EH (cell line): ENCODE measurements at places on chromosomes 3 and 15.

DNA sequence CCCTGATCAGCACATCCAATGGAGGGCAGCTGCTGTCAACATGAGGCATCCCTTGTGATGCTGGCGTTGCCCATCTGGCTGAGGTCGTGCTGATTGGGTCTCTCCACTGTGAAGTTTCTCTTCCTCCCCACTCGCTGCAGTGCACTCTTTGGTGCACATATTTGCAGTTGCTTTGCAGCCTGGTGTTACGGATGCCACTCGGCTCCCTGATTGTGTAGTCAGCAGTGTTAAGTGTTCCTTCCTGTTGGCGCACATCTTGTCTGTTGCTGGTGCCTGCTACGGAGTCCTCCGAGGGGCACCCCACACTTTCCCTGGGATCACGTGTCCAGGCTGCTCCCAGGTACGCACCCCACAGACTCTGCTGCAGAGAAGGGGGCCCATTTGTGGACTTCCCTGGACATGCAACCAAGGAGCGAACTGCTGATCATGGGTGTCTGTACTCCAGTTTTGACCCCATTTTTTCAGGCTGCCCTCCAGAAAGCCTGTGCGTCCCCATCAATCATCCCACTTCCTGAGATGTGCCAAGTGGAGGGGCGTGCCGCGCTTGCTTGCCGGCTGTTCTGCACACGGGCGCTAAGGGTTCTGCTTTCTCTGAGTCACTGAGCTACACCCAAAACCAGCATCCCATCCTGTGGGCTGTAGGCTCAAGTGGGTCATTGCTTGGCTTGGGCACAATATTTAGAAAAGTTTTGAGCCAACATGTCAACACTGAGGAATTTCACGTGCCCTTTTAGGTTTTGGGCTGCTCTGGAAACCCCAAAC lies 98.6 kb downstream of the FBLN2 start:
- peak; percentile 45 for DNase-seq

DNA sequence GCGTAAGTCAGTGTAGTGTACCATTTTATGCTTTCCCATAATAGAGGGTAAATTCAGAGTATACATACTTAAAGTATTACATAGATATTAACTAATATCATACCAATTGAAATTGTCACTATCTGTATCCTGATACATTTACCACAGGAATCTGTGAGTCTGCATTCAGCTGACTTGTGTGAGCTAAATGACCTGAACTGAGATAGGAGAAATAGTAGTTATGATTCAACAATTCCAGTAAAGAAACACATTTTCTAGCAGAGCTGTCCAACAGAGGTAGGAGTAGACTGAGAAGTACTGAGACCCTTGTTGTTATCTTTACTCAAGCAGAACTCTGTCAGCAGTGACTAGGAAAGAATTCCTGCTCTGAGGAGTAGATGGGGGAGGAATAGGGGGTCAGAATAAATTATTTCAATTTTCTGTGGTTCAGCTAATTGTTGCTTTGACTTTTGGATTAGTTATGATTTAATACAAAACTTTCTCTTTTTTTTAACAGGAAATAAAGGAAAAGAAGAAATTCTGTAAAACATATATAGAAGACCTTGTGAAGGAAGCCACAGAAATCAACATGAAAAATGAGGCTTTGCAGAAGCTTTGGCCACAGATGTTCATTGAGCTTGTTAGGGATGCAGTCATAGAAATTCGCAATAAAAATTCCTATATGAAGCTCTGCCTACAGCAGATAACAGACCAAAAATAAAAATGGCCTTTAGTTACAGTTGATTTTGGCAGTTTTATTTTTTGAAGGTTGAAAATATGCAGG lies 66.2 kb upstream of the THSD4 start:
- DNase-seq: peak; percentile 95

DNA sequence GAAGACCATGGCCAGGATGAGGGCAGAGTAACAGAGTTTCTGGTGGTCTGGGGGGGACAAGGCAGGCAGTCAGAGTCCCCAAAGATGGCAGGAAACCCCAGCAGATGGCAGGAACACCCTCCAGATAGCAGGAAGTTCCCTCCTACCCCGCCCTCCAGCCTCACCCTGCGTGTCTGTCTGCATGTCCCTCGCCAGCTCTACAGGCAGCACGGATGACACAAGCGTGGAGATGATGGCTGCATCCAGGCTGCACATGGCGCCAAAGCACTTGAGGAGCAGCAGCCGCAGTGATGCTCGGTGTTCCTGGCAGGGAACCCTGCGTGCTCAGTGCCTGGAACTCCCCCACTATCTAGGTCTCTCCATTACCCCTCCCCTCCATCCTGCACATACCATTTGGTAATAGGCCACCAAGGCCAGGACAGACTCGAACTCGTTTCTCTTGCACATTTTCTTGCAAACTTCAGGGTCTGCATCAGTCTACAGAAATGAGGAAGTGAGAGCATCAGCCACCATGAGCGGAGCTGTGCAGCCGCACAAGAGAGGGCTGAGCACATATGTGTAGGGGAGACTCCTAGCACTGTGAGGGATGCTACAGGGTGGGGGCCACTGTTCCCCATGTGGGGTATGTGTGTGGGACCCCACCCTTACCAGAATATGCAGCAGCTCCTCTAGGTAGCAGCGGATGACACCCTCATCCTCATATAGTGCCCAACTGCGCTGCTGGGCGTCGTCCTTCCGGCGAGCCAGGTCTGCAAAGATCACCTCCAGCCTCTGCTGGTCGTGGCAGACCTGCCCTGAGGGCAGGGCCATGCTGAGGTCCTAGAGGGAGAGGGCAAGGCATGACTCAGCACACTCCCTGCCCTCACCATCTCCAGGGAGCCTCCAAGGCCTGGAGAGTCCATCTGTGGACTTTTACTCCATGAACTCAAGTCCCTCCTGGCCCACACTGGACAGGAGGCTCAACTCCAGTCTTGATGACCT lies 6.0 kb downstream of the NCKIPSD start:
- DNase-seq: no peak

GRCh38 chr3:149534671-149535332 lies 60.3 kb downstream of the TM4SF4 start:
- DNase-seq: peak; percentile 73

DNA sequence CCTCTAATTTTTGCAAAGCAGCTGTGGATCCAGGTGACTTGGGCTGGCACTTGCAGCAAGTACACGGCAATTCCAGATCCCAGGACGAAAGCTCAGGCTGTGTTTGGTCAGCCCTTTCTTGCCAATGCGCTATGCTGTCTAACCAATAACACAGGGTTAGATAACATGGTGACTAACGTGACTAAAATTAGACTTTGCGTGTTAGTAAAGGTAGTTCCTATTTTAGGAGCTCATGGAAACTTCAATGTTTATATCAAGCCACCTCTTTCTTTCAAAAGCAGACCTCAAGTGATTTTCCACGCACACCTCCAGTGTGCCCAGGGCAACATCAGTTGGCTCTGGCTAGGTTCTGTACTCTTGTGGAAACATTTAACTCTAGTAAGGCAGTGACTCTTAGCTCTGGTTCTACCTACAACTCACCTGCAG lies 32.5 kb downstream of the CDCP1 start:
- peak; percentile 23 for DNase-seq

GRCh38 chr3:94106268-94106667 lies 43.4 kb downstream of the NSUN3 start:
- DNase-seq: no peak

DNA sequence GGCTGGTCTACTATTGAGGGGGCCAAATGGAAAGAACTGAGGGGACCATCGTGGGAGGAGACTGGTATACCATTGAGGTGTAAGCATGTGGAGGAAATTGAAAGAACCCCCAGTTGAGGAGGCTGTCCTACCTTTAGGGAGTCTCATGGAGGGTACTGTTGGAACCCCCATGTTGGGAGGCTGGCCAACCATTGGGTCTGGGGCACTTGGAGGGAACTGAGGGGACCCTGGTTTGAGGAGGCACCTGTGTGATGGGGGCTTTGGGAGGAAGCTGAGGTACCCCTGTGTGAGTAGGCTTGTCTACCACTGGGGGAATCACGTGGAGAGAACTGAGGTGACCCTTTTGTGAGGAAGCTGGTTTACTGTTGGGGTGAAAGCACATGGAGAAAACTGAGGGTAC lies 157.5 kb downstream of the FBLN2 start:
- no peak for DNase-seq

DNA sequence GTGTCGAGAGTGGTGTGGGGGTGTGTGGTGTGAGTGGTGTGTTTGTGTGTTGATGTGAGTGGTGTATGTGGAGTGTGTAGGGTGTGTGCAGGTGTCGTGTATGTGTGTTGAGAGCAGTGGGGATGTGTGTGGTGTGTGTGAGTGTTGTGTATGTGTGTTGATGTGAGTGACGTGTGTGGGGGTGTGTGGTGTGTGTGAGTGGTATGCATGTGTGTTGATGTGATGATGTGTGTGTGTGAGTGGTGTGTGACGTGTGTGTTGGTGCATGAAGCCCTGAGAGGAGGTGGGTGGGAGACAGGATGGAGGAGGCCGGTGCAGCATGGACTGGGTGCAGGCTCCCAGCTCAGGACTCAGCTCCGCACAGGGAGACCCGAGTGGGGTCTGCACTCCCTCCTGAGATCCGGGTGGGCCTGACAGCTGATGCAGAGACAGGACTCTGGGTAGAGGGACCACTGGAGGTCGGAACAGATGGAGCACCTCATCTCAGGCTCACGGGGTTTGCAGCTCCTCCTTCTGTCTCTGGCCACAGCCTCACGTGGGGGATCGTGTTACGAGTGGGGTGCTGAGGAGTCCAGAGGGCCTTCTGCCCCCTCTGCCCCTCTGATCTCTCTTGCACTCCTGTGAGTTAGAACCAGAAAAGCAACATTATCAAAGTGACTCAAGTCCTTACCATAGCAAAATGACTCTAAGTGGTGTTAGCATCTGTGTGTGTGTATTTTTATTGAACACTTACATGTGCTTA lies 41.3 kb downstream of the ARNT2 start:
- DNase-seq: no peak

GRCh38 chr3:60890226-60890625 lies 361.0 kb downstream of the FHIT start:
- DNase-seq: no peak
